ENCODE measurements at places on chromosomes 12 and 14. TPM values are rescaled to one million over a fixed set of nuclear protein-coding genes. Genes with fewer than 3 reads are reported as not detected.

Gene WNT1
- total RNA-seq = not detected

Gene ITGB7
- under 0.01 TPM for total RNA-seq

Gene PTPRR
- not detected for total RNA-seq

Gene CABP1
- not detected for total RNA-seq

Gene GMPR2
- 54.3 TPM for total RNA-seq

Gene TMEM119
- 72.6 TPM for total RNA-seq

Gene RNASE7
- not detected for total RNA-seq

Gene SYNE2
- 8.4 TPM for total RNA-seq

Gene PMCH
- total RNA-seq = not detected

Gene ABCC9
- total RNA-seq = 0.34 TPM

Gene CBLN3
- total RNA-seq = 0.74 TPM

Gene FSCB
- not detected for total RNA-seq

Gene LGR5
- under 0.01 TPM for total RNA-seq

Gene GALNT4
- total RNA-seq = 5.4 TPM

Gene NINJ2
- 0.17 TPM for total RNA-seq

Gene SARNP
- total RNA-seq = 88.3 TPM

Gene IGF1
- not detected for total RNA-seq

Gene CLEC4E
- not detected for total RNA-seq

Gene RNF212B
- total RNA-seq = not detected

Gene PLA2G1B
- total RNA-seq = not detected

Gene SSPN
- 5.4 TPM for total RNA-seq

Gene TRPV4
- 2.5 TPM for total RNA-seq

Gene RPS6KA5
- 1.3 TPM for total RNA-seq

Gene FAM90A1
- total RNA-seq = 0.17 TPM

Gene KRT72
- total RNA-seq = not detected

Gene PLEKHH1
- 0.34 TPM for total RNA-seq

Gene OTOGL
- total RNA-seq = 0.17 TPM

Gene SYNE3
- total RNA-seq = 7.9 TPM

Gene SLC8B1
- total RNA-seq = 14.5 TPM

Gene ST8SIA1
- 0.89 TPM for total RNA-seq

Gene EIF2B2
- 72.3 TPM for total RNA-seq

Gene SLC25A21
- total RNA-seq = 0.59 TPM

Gene GPRC5D
- total RNA-seq = not detected

Gene POTEG
- total RNA-seq = not detected

Gene PROX2
- total RNA-seq = not detected

Gene OR10A7
- total RNA-seq = not detected

Gene KRT78
- total RNA-seq = not detected

Data from bronchus fibroblast of lung (primary cell).